Cardiac muscle cell (in vitro differentiated cells and primary cell): ENCODE measurements at places on chromosomes 11 and 22.
A peak's percentile ranks its signal among the peaks of the same experiment; 100 is the strongest.

GRCh38 chr11:45964911-45965389 lies 42.5 kb downstream of the LARGE2 start:
- peak; percentile 90 for DNase-seq
- no peak overlapping the region for H3K4me3 ChIP-seq
- H3K27ac ChIP-seq, result peak overlapping the region; percentile 73
- H3K36me3 ChIP-seq, result peaks cover 50% of the 10 kb centered on the region
- no peaks in the 10 kb centered on the region for H3K27me3 ChIP-seq

GRCh38 chr22:36344106-36344827 lies 43.5 kb downstream of the MYH9 start:
- H3K4me3 ChIP-seq, result no peak overlapping the region
- no peak overlapping the region for H3K27ac ChIP-seq
- H3K36me3 ChIP-seq, result peaks cover 23% of the 10 kb centered on the region
- DNase-seq, result no peak
- H3K27me3 ChIP-seq, result no peaks in the 10 kb centered on the region

GRCh38 chr22:22682807-22683667 lies 38.6 kb downstream of the GGTLC2 start:
- H3K4me1 ChIP-seq, result no peaks in the 10 kb centered on the region
- no peak for DNase-seq
- H3K27ac ChIP-seq, result no peak overlapping the region
- no peaks in the 10 kb centered on the region for H3K36me3 ChIP-seq

- no peak for DNase-seq
- peaks cover 2% of the 10 kb centered on the region for H3K27me3 ChIP-seq
- H3K4me3 ChIP-seq, result no peak overlapping the region
- no peak overlapping the region for H3K27ac ChIP-seq
- H3K4me1 ChIP-seq, result no peaks in the 10 kb centered on the region
Observed at GRCh38 chr22:42021571-42021970, 23.0 kb downstream of the WBP2NL start.

GRCh38 chr11:129375751-129376657 lies at the start of gene BARX2:
TSS of gene BARX2 (plus strand) at chr11:129375848. CDS start at chr11:129376036, 188 bp downstream.
- no peaks in the 10 kb centered on the region for H3K36me3 ChIP-seq
- peaks cover 89% of the 10 kb centered on the region for H3K27me3 ChIP-seq
- H3K4me3 ChIP-seq, result peak within 1 kb of the TSS; percentile 58
- peak; percentile 89 for DNase-seq
- H3K27ac ChIP-seq, result no peak within 1 kb of the TSS

DNA sequence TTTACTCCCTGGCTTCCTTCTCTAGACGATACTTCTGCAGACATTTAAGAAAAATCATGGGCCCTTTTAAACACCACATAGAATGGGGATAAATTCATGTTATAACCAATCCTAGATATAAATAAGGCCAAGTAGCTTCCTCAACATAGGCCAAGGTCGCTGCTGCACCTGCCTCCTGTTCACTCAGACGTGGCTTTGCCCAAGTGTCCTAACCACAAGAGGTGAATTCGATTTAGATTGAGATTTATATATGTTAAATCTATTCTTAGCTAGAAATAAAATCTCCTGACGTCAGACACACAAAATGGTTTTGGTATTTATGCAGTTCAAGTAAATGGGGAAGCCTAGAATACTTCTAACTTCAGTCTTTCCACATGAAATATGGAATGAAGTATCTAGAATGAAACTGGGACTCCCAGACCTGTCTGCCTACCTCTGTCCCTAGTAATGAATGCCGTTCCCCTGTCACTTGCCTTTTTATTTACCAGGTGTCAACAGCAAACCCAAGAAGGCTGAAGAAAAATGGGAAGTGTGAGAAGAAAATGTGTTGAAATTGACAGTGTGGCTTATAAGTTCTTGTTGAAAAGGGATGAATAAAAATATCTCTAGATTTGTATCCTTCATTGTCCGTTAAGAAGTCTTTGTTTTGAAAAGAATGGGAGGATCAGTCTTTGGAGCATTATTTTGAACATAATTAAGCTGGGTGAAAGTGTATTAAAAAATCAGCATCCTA lies 131.8 kb downstream of the HIPK3 start:
- no peak overlapping the region for H3K27ac ChIP-seq
- H3K36me3 ChIP-seq, result no peaks in the 10 kb centered on the region
- H3K27me3 ChIP-seq, result no peaks in the 10 kb centered on the region
- H3K4me1 ChIP-seq, result no peaks in the 10 kb centered on the region
- DNase-seq, result no peak

GRCh38 chr11:37841016-37841415 lies 1243.0 kb upstream of the RAG2 start:
- H3K4me3 ChIP-seq, result no peak overlapping the region
- no peaks in the 10 kb centered on the region for H3K27me3 ChIP-seq
- H3K27ac ChIP-seq, result no peak overlapping the region
- H3K36me3 ChIP-seq, result no peaks in the 10 kb centered on the region
- DNase-seq, result no peak

DNA sequence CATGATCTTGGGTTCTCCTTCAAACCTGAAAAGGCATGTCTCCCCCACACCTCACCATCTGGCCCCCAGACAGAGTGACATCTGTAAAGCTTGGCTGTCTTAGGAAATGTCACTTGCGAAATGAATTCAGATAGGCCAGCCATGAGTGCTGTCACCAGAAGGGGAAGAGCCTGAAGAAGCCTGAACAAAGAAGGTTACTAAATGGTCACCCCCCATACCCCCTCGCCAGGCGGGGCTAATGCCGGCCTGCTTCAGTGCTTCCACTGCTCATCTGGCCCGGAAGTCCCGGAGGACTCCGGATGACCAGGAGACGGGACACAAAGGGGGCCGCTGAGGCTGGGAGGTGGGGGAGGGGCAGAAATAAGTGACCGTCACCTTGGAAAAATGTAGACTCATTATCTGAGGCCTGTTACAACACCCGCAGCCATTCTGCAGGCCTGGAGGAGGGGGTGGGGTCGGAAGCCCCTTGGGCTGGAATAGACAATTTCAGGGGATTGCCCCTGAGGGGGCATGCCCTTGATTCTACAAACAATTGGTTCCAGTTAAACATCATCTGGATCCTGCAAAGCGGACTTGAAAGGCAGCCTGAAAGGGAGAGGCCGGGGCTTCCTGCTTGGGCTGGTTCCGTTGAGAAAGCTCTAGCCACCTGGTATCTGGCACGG lies 43.2 kb downstream of the NAT10 start:
- H3K4me3 ChIP-seq, result no peak overlapping the region
- H3K36me3 ChIP-seq, result peaks cover 33% of the 10 kb centered on the region
- no peaks in the 10 kb centered on the region for H3K27me3 ChIP-seq
- no peak for DNase-seq
- H3K4me1 ChIP-seq, result peaks cover 32% of the 10 kb centered on the region

DNA sequence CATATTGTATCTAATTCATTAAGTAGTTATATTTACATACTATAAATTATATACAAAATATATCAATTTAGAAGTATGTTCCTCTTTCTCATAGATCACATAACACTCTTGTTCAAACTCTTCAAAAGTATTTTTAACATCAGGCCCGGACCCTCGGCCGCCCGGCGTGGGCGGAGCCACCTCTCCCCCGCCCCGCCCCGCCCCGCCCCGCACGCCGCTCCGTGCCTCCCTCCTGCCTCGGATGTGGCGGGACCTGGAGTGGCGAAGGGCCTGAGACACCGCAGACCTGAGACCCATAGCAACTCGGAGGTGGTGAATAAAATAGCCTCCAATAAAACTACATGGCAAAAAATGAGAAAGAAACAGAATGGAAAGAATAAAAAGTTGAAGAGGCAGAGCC lies 105.9 kb upstream of the BDNF start:
- no peaks in the 10 kb centered on the region for H3K27me3 ChIP-seq
- H3K4me3 ChIP-seq, result no peak overlapping the region
- no peaks in the 10 kb centered on the region for H3K36me3 ChIP-seq
- DNase-seq, result no peak
- H3K4me1 ChIP-seq, result no peaks in the 10 kb centered on the region

GRCh38 chr11:65559951-65560537 lies 1.9 kb upstream of the LTBP3 start:
- H3K4me1 ChIP-seq, result peaks cover 31% of the 10 kb centered on the region
- H3K4me3 ChIP-seq, result no peak overlapping the region
- H3K36me3 ChIP-seq, result no peaks in the 10 kb centered on the region
- H3K27me3 ChIP-seq, result no peaks in the 10 kb centered on the region
- peak; percentile 62 for DNase-seq

GRCh38 chr11:35583126-35583525 lies 35.1 kb upstream of the FJX1 start:
- H3K4me1 ChIP-seq, result no peaks in the 10 kb centered on the region
- no peak overlapping the region for H3K27ac ChIP-seq
- H3K36me3 ChIP-seq, result no peaks in the 10 kb centered on the region
- H3K27me3 ChIP-seq, result peaks cover 6% of the 10 kb centered on the region
- DNase-seq, result no peak
- H3K4me3 ChIP-seq, result no peak overlapping the region

GRCh38 chr11:72144807-72145565 lies 9.5 kb downstream of the FOLR3 start:
- no peak overlapping the region for H3K4me3 ChIP-seq
- no peaks in the 10 kb centered on the region for H3K27me3 ChIP-seq
- H3K36me3 ChIP-seq, result no peaks in the 10 kb centered on the region

GRCh38 chr22:22099833-22100812 lies 117.5 kb upstream of the TOP3B start:
- H3K36me3 ChIP-seq, result no peaks in the 10 kb centered on the region
- H3K4me1 ChIP-seq, result no peaks in the 10 kb centered on the region
- peaks cover 71% of the 10 kb centered on the region for H3K27me3 ChIP-seq
- no peak for DNase-seq

DNA sequence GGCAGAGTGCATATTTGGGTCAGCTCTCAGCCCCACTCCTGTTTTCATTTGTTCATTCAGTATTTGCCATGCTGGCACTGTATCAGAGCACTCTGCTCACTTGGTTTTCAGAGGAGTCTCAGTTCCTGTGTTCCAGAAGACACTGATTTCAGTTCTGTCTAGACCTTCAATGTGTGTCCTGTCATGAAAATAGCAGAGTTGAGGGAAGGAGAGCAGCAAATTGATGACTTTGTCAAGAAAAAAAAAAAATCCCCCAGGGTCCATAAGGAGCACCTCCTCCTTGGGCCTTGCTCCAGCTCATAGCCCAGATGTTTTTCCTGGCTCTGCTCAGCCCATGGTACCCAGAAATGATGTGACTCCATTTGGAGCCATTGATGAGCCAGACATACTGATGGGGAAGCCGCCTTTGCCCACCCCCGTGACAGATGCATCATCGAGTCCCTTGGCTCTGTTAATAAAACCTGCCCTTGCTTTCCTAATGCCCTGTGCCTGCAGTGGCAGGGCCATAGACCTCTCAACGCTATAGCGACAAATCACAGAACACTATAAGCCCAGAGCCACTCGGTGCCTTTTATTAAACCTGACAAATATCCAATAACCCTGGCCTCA lies 107.0 kb downstream of the PKNOX2 start:
- DNase-seq, result no peak
- H3K27ac ChIP-seq, result no peak overlapping the region
- no peak overlapping the region for H3K4me3 ChIP-seq
- no peaks in the 10 kb centered on the region for H3K4me1 ChIP-seq

DNA sequence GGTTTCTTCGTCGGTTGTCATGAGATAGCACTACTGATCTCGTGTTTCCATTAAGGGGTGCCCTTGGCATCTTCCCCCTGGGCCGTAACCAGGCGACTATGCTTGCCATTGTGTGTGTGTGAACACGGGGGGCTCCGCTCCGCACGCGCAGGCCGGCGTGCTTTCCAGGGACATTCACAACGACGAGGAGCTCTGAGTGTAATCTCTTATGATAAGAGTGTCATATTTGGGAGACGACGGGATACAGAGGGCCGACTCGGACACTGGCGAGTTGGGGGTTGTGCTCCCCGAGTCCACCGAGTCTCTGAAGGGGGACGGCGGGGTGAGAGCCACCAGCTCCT lies 170.9 kb upstream of the CTSC start:
- peaks cover 83% of the 10 kb centered on the region for H3K27me3 ChIP-seq
- no peak overlapping the region for H3K27ac ChIP-seq
- H3K4me3 ChIP-seq, result peak overlapping the region; percentile 30
- peaks cover 7% of the 10 kb centered on the region for H3K4me1 ChIP-seq

- H3K27ac ChIP-seq, result no peak overlapping the region
- peak; percentile 98 for DNase-seq
- no peaks in the 10 kb centered on the region for H3K27me3 ChIP-seq
Observed at GRCh38 chr22:44550711-44551491, 52.9 kb upstream of the RTL6 start.

- no peaks in the 10 kb centered on the region for H3K27me3 ChIP-seq
- H3K27ac ChIP-seq, result no peak overlapping the region
- DNase-seq, result no peak
- no peaks in the 10 kb centered on the region for H3K36me3 ChIP-seq
- H3K4me3 ChIP-seq, result no peak overlapping the region
- H3K4me1 ChIP-seq, result no peaks in the 10 kb centered on the region
Observed at GRCh38 chr22:38171927-38172831, 9.5 kb downstream of the PLA2G6 start.

DNA sequence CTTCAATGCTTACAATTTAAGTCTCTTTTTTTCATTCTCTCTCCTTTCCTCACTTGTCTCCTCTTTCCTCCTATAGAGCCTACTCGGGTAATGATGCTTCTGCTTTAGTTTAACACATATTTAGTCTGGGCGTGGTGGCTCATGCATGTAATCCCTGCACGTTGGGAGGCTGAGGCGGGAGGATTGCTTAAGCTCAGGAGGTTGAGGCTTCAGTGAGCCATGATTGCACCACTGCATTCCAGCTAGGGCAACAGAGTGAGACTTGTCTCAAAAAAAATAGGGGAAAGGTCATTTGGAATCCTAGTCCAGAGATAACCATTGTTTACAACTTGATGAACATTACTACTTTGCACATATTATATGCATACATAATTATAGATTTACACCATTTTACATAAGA lies 1.4 kb upstream of the CCT8L2 start:
- no peak overlapping the region for H3K4me3 ChIP-seq
- H3K27ac ChIP-seq, result no peak overlapping the region
- H3K36me3 ChIP-seq, result no peaks in the 10 kb centered on the region
- no peak for DNase-seq

GRCh38 chr11:69563946-69564775 lies 76.8 kb upstream of the CCND1 start:
- H3K27me3 ChIP-seq, result no peaks in the 10 kb centered on the region
- H3K27ac ChIP-seq, result no peak overlapping the region
- H3K4me3 ChIP-seq, result no peak overlapping the region
- DNase-seq, result no peak
- no peaks in the 10 kb centered on the region for H3K4me1 ChIP-seq

DNA sequence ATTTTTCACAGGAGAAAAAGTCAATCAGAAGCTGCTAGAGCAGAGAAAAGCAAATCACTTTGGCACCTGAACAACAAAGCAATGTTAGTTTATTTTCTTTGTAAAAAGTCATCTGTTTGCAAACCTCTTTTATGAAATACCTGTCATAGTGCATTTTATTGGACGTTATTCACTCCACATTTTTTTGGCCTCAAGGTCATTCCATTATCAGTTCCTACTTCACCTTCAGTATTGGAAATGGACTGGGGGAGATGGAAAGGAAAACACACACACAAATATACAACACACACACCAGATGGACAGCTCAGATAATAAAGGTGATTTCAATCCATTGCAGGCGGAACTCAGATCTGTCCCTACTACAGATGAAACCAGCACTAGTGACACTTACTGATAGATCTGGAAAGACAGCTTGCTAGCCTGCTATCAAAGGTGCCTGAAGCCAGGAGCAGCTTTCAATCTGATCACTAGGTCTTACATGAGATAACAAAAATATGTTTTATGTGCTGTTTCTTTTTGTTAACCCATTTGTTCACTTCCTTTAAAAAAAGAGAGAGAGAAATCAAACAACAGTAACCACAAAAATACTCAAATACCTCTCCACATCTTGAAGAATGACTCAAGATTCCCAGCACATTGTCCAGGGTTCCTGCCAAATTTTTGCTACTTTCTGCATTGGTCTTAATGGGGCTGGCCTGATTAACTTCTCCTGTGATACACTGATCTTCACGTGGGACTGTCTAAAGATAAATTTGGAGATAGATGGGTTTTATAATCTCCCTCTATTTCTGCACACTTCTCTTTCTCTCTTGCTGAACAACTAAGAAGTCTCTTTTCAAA lies 844.3 kb upstream of the TENM4 start:
- H3K4me1 ChIP-seq, result peaks cover 6% of the 10 kb centered on the region
- no peak overlapping the region for H3K4me3 ChIP-seq
- no peak overlapping the region for H3K27ac ChIP-seq
- no peaks in the 10 kb centered on the region for H3K36me3 ChIP-seq
